GM12891 (cell line): ENCODE measurements at places on chromosomes 11 and 22.

DNA sequence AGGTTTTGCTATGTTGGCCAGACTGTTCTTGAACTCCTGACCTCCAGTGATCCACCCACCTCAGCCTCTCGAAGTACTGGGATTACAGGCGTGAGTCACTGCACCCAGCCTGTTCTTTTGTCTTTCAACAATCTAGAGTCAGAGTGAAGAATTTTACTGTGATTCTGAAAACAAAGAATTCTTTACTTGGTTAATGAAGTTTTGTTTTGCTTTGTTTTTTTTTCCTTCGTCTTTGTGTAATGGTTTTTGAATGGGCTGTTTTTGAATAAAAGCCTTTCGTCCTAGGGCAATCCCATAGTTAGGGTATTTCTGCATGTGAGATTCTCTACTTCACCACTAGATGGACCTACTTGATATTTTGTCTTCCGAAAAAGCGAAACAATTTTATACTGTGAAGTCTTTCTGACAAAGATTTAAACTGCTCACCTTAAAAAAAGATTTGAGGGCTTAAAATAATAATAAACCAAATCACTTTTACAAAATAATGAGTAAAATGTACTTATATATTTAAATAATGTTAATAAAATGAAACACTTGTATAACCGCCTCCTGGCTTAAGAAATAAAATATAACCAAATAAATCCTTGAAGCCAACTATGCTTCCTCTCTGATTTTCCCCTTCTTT lies 43.4 kb upstream of the SC5D start:
- DNase-seq: peak; percentile 26

- DNase-seq: no peak
These were observed 111.8 kb downstream of the MSANTD4 start for GRCh38 chr11:105910095-105910715.

GRCh38 chr11:102428696-102429095 lies 23.9 kb downstream of the TMEM123 start:
- no peak for DNase-seq

DNA sequence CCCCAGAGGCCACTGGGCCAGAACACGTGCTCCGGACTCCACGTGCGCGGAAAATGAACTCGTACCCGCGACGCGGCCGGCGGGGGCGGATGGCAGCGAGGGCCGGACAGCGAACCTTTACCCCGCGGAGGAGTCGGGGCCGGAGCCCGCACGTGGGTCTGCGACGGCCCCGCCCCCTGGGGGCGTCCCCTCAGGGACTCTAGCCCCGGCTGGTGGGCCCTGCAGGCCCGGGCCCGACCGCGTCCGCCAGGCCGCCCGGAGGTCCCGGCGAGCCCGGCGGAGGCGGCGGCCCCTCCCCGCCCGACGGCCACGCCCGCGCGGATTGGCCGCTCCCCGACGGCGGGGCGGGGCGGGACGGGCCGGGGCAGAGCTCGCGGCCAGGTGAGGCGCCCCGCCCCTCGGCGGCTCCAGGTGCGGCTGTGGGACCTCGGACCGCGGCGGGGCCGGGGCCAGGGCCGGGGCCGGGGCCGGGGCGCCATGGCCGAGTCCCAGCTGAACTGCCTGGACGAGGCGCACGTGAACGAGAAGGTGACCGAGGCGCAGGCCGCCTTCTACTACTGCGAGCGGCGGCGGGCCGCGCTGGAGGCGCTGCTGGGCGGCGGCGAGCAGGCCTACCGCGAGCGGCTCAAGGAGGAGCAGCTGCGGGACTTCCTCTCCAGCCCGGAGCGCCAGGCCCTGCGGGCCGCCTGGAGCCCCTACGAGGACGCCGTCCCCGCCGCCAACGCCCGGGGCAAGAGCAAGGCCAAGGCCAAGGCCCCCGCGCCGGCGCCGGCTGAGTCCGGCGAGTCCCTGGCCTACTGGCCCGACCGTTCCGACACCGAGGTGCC lies at the start of gene FAM83F:
TSS of gene FAM83F (plus strand) at position 389 of the 827 bp plus-strand sequence. CDS start at position 478, 89 bp downstream.
- DNase-seq: peak; percentile 69

- no peak for DNase-seq
These were observed 14.1 kb upstream of the RAC2 start for GRCh38 chr22:37258005-37258752.

- DNase-seq: no peak
These were observed 270.7 kb downstream of the ETS1 start for GRCh38 chr11:128316541-128317227.

DNA sequence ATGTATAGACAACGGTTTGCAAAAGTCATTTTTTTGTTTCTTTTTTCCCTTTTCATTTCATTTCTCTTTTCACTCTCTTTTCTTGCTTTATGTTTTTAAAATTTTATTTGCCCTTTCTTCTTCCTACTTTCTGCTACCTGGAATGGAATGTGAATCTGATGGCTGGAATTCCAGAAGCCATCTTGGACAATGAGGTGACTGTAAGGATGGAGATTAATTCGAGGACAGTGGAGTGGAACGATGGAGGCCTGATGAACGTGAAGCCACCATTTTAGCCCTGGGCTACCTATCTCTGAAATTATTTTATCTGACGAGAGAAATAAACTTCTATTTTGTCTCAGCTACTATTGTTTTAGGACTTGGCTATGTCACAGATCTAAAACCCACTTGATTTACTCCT lies 2.8 kb upstream of the POLA2 start:
- DNase-seq: no peak

DNA sequence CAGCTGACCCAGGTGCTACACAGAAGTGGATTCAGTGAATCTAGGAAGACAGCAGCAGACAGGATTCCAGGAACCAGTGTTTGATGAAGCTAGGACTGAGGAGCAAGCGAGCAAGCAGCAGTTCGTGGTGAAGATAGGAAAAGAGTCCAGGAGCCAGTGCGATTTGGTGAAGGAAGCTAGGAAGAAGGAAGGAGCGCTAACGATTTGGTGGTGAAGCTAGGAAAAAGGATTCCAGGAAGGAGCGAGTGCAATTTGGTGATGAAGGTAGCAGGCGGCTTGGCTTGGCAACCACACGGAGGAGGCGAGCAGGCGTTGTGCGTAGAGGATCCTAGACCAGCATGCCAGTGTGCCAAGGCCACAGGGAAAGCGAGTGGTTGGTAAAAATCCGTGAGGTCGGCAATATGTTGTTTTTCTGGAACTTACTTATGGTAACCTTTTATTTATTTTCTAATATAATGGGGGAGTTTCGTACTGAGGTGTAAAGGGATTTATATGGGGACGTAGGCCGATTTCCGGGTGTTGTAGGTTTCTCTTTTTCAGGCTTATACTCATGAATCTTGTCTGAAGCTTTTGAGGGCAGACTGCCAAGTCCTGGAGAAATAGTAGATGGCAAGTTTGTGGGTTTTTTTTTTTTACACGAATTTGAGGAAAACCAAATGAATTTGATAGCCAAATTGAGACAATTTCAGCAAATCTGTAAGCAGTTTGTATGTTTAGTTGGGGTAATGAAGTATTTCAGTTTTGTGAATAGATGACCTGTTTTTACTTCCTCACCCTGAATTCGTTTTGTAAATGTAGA lies 1.7 kb downstream of the MALAT1 start:
- no peak for DNase-seq

DNA sequence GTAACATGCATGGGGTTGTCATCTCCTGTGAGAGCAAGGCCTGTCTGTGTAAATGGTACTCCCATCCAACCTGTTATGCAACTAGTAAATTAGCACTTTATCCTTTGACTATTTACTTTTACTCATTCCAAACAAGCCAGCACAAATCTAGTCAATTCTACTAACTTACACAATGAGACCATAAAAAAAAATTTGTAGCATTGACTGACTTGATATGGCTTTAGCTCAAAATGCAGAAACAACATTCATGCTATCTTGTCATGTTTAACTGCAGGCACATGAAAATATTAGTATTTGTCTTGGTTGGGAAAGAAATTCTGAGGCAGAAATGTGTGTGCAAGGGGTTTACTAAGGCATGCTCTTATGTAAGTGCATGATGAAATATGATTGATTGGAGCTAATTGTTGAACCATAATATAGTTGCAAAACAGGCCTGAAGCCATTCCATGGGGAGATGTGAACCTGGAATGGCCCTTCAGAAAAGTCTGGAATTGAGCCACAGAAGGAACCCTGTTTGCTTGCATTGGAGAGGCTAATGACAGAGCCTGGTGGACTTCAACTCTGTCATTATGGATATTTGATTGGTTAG lies 2.5 kb downstream of the SLC22A25 start:
- no peak for DNase-seq

DNA sequence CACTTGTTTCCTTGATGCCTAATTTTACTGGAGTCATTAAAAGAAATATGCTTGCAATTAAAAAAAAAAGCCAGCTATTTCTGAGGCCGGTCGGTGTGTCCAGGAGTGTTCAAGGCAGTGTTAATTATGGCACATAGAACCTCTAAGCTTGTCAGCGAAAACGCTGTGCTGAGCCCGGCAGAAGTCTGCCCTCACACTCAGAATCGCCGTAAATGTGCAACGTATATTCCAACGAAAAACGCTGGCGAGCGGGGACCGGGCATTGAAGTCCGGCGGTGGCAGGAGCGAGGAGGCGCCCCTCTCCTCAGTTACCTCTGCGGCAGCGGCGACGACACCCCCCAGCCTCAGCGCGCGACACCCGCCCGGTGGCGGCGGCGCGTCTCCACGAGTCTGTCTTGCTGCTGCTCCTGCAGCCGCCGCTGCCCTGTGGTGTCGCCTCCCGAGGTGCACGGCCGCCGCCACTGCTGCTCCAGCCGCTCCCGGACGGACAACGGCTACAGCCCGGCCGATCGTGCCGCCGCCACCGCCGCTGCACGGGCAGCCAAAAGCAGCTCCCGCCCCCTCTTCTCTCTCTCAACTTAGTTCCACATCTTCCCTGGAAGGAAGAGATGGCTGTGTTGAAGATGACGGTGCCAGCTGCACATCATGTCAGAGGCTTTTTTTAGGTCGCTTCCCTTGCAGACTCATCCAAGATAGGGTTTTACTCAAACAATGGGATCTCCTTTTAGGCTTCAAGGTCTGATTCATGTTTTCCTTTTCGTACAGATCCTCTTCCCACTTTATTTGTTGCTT lies 56.0 kb downstream of the JAM3 start:
- DNase-seq: no peak

DNA sequence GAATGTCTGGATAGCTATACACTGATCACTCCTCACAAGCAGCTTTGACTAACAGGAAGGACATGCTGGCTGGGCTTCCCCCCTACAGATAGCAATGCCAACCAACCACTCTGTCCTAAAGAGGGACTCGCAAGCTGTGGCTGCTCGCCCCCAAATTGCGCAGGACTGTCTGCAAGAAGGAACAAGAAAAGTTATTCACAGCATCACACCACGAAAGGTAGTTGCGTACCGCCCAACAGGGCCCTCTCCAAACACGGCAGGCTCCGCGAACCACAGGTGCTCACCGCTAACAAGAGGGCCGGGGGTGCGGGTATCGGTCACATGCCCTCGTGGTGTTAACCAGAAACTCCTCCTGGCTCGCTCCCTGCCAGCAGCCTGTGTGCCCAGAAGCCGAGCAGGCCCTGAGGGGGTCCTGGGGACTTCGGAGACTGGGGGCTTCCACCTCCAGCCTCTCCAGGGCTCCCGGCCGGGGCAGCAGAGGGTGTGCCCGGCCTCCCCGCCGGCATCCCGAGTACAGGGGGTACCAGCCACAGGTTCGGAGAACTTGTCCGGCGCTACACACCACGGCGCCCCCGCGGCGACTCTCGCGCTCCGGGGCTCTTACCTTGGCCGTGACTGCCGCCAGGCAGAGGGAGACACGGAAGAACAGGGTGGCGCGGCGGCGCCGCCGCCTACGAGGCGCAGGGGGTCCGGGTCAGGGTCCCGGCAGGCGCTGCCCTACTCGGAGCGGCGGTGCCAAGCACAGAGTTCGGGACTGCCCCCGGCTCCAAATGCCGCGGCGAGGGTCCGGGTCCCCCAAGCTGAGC lies 682 bp downstream of the LARGE1 start:
- DNase-seq: peak; percentile 25

- DNase-seq: no peak
These were observed 210.4 kb upstream of the PITPNB start for GRCh38 chr22:28129319-28129962.

DNA sequence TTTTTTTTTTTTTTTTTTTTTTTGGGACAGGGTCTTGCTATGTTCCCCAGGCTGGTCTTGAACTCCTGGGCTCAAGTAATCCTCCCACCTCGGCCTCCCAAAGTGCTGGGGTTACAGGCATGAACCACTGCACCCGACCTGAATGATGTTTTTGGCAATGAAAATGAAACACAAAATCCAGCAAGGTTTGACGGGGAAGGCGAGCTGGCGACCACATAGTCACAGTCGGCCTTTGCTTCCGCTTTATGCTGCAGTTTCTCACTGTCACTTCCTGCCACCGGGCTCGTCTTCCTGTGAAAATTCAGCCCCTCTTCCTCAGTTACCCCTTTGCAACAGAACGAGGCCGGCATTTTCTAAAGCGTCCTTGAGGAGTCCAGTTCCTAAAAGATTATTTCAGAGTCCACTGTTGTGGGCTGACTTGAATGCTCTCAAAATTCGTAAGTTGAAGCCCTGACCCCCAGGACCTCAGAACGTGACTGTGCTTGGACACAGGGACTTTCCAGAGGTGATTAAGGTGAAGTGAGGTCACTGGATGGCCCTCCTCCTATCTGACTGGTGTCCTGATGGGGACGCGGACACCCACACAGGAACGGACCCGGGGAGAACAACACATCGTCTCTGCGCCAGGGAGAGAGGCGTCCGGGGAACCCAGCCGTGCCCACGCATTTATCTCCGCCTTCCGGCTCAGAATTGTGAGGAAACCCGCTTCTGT lies 2.9 kb upstream of the BID start:
- DNase-seq: peak; percentile 78

- DNase-seq: no peak
These were observed 1251.2 kb downstream of the BRD1 start for GRCh38 chr22:48576333-48577013.

DNA sequence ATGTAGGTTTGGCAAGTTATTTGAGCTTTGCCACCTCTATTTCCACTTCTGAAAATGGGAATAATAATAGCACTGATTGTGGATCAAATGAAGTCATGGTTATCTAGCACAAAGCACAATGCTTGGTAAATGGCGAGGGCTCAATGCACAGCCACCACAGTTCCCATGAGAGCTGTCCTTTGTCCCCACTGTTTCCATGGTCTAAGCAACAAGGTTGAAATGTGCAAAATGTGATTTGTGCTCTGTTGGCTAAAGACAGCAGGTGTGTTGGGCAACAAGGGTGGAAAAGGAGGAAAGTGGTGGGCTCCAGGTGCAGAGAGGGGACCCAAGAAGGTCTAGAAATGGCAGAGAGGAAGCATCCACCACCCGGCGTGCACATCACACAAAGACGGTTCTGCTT lies 200.5 kb downstream of the TRIM29 start:
- no peak for DNase-seq
